Stimulated activated CD8-positive, alpha-beta memory T cell treated with anti-CD3 and anti-CD28 coated beads, Interleukin-2, amount 100 ng/mL, for 1 hour (primary cell): ENCODE measurements at places on chromosomes 3 and 15.

DNA sequence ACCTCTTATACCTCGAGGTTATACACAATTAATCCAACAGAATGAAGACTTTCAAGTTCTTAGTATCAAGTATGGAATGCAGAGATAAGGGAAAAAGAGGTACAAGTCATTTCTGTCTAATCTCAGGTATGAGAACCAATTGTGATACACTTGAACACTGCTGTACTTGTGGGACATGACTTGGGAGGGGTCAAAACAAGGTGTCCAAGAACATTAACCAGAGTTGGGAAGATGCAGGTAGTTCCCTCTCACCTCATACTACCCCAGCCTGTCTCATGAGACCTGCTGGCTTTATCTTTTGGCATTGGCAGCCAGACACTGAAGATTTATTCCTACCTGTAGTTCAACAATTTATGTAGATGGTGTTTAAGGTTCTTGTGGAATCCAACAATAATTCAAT is 209.7 kb downstream of the NR1D2 start:
- no peak for DNase-seq

DNA sequence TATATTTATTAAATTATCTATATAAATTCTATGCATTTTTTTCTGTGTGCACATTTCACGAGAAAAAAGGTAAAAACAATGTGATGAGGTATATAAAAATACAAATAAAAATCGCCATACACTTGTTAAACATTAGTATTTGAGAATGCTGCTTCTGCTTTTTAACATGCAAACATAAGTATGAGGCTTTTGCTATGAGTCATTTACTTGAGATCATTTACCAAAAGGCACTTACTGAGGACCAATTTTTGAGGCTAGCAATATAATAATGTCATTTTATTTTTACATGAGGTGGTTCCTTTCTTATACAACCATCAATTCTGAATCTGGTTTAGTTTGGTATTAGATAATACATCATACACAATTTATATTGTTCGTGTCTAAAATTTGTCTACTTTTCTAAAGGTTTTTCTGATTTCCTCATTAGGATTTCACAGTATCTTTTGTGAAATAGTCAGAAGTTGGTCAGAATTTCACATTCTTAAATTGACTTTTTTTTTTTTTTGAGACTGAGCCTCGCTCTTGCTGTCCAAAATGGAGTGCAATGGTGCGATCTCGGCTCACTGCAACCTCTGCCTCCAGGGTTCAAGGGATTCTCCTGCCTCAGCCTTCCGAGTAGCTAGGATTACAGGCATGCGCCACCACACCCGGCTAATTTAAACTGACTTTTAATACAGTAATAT is 25.6 kb downstream of the DCUN1D1 start:
- DNase-seq, result no peak

- DNase-seq, result no peak
Measured at GRCh38 chr3:4995500-4996053, 16.3 kb downstream of the BHLHE40 start.

- DNase-seq, result no peak
Measured at GRCh38 chr15:69165637-69166025, 5.2 kb downstream of the GLCE start.

DNA sequence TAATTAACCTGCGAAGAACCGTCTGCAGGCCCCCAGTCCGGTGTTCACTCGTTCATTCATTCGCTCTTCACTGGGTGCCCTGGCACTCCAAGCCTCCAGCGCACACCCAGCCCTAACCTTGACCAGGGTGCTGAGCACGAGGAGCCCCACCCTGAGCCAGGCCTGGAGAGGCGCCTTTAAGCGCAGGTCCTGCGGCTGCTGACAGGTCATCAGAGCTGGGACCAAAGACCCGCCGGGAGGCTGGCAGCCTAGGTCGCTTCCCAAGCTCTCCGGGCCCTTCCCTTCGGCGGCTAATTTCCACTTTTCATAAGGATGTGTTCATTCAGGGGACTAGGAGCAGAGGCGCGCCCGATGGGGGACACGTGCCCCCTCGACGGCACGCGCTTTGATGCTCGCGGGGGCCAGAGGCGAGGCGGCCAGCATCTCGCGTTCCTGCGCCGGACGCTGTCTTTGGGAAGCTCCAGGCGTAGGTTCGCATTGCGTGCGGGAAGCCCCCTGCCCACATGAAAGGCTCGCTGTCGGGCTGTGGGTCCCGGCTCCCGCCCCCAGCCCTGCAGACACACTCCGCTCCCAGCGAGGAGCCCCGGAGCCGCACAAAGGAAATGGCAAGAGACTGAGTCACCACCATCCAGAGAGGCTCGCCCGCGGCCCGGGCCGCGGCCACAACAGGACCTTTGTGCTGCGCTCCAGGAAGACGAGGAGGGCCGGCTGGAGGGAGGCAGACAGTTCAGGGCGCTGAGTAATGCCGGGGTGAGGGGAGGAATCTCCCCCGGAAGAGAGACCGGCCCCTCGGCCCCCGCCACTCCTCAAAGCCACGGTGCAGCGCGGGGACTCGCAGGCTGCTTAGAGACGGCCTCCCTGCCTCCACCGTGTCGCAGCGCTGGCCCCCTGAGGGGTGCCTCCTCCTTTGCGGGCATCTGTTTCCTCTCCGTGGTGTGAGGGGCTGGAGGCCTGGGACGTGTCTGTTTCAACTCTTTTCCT is 266.4 kb upstream of the HES1 start:
- no peak for DNase-seq

DNA sequence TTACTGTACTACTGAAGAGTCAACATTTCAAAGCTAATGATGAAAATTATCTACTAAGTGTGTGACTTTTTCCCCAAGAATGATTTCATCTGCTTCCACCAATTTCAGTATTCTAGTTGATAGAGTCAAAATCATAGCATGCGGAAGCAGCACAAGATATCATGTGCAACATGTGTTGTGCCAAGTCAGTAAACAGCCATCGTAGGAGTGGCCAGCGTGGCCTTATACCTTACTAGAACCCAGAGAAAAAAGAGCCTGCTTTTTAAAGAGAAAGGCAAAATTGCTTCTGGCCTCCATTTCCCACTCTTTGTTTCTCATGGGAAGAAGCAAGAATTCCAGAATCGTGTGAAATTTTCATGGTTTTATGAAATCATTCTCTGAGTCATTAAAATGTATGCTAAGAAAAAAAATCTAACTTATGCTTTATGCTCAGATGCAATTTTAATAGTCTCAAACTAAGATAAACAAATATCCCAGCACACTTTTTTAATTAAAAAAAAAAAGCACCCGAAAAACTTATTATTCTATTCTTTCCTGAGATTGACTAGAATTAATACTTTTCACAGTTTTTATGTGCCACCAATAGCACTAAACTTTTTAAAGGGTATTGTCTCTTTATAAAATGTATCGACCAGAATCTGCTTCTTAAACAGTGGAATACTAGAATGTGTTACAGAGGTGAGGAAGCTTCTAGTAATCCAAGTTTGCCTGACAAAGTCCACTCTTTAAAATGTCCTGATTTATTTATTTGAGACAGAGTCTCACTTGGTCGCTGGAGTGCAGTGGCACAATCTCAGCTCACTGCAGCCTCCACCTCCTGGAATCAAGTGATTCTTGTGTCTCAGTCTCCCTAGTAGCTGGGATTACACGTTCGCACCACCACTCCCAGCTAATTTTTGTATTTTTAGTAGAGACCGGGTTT is 87.3 kb downstream of the MBNL1 start:
- DNase-seq, result no peak

DNA sequence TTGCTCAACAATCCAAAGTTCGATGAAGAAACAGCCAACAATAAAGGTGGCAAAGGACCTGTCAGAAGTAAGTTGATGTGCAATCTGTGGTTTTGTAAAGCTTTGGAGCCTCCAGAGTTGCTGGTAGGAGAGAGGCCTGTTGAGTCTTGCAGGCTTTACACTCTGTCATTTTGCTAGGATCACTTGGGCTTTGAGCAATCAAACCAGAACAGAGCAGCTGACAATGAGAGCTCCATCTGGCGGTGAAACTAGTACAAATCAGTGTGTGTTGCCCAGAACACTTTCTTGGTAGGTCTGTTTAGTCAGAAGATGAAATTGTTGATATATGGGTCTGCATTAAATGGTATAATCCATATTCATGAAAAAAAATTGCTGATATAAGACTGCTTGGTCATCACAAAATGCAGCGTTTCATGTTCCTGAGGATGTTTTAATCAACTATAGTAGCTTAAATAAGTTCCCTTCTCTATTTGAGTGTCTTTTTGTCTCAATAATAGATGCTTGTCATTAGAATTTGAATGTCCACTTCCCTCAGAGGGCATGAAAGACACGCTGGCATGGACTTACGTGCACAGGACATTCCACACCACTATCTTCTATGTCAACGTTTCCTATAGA is 25.7 kb downstream of the TMOD2 start:
- DNase-seq, result peak; percentile 34

DNA sequence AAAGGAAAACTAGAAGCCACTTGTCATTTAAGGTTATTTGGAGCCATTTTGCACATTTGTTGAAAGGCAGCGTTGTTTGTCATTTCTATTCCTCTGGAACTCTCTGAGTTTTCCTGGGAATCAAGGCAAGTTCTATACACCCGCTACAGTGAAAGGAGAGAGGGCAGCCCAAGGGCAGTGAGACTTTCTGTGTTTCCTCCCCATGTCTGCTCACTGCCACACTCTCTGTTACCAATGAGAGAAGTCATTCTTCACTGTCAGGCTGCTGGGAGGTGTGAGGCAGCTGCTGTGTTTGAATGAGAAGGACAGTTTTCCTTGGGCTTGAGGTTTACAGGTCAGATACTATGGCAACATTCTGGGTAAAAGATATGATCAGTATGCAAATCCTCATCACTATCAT is 36.0 kb downstream of the ATP13A5 start:
- no peak for DNase-seq

DNA sequence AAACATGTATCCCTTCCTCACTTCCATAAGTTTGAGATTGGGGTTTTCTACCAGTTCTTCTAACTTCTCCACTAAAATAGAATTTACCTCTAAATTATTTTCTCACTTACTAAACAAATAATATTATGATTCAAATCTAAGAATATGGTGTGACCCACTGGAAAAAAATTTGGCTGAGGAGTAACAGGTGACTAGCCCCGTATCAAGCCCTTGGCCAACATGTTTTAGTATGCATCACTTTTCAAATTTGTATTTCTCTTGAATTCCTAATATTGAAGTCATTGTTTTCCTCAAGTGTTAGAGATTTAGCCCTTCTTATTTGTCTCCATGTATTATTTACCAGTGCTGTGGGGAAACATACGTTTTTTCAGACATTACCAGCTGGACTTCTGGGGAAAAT is 759.4 kb downstream of the NSUN3 start:
- DNase-seq, result no peak

DNA sequence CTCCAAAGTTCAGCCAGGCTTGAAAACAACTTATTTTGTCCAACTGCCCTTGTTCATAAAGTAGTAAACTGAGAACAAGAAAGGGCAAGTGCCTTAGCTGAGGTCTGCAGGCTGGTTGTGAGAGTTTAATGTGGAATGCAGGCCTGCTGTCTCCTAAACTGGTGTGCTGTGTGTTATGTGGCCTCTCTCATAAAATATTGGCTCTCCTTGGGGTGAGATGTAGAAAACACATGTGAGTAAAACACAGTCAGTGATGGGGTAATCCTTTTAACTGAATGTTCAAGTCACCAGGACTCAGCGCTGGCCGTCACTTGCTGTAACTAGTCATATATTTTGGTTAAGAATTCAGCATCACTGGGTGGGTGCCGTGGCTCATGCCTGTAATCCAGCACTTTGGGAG is 7.1 kb upstream of the ST6GAL1 start:
- no peak for DNase-seq

DNA sequence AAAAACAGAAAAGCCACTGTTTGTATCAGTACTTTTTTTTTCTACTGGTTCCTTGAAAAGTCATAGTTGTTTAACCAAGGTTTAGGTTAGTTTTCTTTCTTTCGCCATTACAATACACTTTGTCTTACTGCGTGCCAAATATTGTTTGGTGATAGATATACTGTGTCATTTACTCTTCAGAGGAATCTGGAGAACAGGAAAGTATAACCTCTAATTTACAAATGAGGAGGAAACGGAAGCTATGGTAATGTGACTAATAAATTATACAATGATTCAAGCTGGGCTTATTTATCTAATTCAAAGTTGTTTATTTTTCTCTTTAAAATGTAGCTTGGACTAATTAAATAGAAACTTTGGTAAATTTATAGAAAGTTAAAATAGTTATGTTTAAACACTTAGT is 96.2 kb upstream of the ROBO2 start:
- DNase-seq, result no peak

GRCh38 chr3:64898941-64899340 is 211.1 kb upstream of the ADAMTS9 start:
- no peak for DNase-seq

DNA sequence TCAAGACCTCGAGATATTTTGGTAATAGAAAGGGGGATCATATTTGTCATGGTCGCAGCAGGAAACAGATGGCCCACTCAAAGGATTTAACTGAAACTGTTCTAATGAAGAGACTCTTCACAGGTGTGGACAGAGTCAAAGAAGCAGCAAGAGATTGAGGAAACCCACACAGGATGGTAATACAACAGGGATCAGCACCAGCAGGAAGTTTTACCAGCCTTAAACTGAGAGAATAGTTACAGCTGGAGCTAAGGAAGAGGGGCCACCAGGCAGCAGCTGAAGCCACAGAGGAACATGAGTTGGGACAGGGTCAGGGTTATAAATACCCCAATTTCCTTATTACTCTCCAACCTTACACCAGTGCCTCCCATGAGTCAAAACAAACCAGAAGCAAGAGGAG is 131.8 kb upstream of the UBE2E2 start:
- no peak for DNase-seq
